ENCODE measurements at places on chromosomes 2 and 18.

DNA sequence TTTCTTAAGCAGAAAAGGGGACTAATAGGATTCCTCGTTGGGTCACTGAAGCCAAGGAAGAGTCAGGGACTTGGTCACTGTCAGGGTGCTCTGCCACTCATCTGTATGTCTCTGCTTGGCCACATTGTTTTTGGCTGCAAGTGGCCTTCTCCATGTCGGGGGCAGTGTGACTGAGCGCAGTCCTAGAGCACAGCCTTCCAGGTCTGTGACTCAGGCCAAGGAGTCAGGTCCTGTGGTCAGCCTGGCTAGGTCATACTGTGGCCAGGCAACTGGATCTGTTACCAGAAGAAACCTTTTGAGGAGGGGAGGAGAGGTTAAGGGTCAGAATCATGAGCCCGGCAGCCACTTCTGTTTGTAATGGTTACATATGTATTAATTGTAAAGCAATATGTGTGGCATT, 61.3 kb downstream of the GALNT1 start:
- DNase-seq = no peak

DNA sequence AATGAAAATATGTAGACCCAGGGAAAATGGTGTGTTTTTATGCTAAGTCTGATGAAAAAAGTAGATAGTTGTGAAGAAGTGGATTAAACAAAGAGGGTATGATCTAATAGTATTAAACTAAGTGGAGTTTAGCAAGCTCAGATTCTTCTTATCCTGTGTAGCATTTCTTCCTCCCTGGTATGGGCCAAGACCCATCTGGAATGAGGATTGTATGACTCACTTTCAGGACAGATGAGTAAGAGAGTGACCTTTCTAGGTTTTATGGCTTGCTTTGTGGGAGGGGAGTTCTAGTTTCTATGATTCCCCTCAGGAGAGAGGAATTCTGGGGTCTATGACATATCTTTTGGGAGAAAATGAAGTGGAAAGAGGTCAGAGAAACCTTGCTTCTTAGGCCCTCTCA, 550.1 kb downstream of the SPAG16 start:
- no peak for DNase-seq

DNA sequence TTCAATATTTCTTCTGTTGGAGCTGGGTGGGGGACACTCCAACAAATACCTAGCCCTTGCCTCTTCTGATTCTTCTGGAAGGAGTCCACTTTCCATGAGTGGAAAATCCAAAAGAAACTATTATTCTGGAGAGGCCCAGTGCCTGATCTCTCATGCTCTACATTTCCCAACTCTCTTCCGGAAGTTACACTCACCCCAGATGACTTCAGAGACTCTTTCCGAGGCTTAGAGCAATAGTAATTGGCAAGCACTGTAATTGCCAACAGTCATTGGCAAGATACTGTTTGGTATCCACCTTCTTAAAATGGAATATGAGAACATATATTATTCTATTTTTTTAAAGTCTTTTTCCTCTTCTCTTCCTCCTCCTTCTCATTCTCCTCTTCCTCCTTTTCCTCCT, 60.5 kb upstream of the CYRIA start:
- DNase-seq = no peak

DNA sequence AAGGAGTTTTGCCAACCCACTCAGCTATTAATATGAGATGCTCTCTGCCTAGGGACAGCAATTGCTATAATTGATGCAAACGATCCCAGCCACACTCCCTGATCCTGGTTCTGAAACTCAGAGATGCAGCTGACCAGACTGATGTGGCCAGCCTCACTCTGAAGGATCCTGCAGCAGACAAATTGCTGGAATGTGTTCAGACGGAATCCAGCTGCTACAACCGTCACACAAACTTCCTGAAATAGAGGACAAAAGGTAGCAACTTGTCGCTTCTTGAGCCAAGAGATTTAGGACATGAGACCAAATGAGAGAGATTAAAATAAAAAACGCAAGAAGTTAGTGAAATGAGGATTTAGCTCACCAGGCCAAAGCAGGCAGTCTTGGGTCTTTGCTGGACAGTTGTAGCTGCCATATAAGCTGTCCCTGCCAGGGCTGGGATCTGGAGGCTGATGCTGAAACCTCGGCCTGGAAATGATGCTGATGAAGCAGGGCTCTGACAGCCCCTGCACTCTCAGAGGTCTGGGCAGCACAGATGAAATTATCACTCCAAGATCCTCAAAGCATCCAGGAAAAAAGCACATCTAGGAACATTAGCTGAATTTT, 8.3 kb upstream of the YWHAQ start:
- DNase-seq = no peak

- no peak for DNase-seq
Measured at GRCh38 chr2:240435948-240436682, 652 bp downstream of the GPC1 start.

DNA sequence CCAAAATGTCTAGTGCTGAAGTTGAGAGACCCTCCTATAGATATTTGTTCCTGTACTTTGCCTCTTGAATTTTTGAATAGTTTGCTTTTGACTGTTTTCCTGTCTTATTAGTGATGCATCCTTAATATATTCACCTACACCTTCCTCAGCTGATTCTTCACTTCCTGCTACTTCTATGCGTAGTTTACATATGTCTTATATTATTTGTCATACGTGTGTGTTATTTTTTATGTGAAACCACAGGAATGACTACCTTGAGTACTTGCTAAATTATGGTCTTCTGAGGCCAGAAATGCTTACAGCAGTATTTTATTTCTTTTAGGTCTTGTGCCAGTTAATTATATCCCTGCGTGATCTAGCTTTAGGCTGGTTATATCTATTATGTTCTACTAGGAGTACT, 9.9 kb downstream of the UBE2E3 start:
- DNase-seq = no peak

DNA sequence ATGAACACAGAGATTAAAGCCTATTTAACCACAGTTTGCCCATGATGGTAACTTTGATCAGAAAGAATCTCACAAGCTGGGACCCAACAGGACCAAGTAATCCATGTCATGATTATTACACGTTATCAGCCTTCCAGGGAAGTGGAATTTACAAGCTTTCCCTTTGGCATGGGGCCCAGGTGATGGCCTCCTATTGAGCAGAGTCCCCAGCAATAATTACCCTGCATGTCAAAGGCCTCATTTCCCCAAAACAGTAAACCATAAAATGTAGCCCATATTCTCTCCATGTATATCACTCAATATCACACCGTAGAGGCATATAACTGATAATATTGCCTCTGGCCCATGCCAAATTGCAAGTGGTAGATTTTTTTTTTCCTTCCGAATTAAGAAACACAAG, 38.9 kb downstream of the PRKRA start:
- DNase-seq = no peak

DNA sequence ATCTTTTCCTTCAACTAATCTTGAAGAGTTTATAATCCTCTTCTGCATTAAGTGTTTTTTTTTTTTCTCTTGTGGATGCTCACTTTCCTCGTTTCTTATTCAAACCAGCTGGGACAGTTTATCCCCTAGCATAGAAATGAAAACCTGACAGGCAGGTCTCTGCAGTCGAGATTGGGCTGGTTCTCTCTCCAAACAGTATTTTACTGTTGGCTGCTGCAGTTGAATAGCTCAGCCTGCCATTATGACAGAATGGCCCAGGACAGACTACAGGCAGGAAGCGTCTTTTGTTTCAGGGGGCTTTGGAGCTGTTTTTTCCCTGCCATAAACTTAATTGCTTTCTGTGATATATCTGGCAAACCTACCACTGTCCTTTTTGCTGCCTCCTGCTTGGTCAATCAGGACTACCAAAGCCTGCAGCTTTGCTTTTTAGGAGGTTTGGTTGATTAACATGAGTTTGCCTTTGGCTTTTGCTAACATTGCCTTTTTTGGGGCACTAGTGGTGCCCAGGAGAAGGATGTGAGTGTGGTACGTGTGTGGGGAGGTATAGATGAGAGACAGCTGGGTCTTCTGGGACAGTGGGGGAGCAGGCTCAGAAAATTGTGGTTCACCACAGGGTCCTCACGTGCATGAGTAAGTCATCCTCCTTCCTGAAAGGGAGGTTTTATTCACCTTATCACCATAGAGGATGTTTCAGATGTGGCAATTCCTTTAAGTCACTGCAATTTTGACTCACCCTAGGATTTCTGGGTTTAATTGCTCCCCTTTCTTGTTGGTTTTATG, 128.7 kb downstream of the LYPD6B start:
- peak; percentile 79 for DNase-seq

GRCh38 chr2:180656455-180656847, 324.0 kb upstream of the UBE2E3 start:
- no peak for DNase-seq

DNA sequence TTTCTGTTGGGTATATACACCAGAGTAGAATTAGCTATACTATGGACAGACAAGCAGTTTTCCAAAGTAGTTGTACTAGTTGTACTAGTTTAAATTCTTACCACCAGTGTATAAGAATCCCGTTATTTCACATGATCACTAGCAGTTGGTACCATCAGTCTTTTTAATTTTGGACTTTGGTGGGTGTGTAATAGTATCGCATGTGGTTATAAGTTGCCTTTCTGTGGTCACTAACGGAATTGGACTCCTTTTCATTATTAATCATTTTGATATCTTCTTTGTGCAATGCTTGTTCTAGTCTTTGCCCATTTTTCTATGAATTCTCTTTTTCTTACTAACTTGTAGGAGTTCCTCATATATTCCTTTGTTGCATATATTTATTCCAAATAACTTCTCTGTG, 89.8 kb downstream of the ASXL2 start:
- DNase-seq = peak; percentile 66

- DNase-seq = no peak
Measured at GRCh38 chr2:218125626-218126080, at the start of gene CXCR2. Gene CXCR2, plus strand, starts transcription at chr2:218126028. Its CDS starts 8,774 bp downstream, at chr2:218134802.

DNA sequence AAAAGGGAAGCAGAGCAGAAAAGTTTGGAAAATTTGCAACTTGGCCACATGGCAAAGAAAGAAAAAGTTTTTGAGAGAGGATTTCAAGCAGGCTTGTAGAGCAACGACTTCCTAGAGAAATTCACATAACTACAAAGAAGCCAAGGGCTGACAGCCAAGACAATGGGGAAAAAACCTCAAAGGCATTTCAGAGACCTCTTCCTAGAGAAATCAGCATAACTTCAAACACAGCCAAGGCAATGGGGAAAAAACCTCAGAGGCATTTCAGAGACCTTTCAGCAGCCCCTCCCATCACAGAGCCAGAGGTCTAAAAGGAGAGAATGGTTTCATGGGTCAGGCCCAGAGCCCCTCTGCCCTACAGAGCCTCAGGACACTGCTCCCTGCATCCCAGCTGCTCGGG, 7.2 kb downstream of the ADI1 start:
- DNase-seq = no peak

DNA sequence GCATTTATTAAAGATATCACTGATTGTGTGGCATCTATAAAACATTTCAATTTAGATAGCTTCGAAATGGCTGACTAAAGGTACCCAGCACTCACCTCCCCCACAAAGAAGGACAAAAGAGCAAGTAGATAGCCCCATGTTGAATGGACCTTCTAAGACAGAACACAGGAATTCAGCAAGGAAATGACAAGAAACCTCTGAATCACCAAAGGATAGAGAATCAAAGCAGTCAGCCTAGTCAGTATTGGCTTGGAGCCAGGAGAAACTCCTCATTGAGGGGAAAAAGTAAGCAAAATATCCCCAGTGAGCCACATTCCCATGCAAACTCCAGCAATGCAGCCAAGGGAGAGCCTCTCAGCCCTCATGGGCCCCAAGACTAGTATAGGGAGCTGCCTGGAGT, 113.7 kb downstream of the BARD1 start:
- DNase-seq = no peak

DNA sequence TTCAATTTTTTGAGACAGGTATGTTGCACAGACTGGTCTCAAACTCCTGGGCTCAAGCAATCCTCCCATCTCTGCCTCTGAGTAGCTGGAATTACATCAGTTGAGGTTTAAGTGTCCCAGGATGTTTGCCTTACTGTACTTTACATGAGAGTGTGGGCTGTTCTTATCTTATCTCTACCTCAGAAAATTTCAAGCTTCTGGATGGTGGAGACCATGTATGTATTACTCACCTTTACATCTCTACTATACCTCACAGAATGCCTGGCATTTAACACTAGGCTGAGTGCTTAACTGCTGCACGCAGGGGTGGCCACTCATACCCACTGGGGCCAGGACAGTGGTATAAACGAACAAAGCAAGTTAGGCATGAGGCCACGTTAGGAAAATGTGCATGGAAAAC, 272.0 kb upstream of the RAB12 start:
- no peak for DNase-seq

DNA sequence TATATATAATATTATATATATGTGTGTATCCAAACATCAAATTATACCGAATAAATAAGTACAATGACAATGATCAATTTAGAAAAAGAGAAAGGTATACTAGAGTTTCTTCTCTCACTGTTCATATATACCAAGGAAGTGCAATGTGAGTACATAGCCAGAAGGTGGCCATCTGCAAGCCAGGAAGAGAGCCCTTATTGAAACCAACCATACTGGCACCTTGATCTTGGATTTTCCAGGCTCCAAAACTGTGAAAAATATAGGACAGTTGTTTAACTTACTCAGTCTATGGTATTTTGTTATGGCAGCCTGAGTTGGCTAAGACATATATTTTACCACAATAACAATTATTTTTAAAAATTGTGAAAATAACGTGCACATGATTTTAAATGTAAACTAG, 1490.2 kb upstream of the SLC39A10 start:
- DNase-seq = peak; percentile 19

- no peak for DNase-seq
Measured at GRCh38 chr2:120543899-120544298, 191.8 kb upstream of the GLI2 start.

DNA sequence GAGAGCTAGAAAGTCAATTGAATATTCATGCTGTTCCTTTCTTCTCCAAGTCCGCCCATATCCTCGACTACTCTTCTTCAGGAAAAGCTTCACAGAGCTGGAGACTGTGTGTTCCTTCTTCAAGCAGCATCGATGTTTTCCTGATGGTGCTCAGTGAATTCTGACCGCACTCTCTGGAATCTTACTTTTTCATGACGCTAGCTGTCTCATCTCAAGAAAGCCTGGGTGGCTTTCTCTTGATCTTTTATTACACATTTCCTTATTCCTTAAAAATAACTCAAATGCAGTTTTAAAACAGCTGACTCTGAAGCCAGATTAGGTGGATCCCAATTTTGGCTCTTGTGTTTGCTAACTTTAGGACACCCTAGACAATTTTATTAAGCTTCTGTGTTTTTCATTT, 1245.1 kb upstream of the LRRTM1 start:
- no peak for DNase-seq

GRCh38 chr18:36850527-36851201, 21.7 kb downstream of the KIAA1328 start:
- peak; percentile 46 for DNase-seq

DNA sequence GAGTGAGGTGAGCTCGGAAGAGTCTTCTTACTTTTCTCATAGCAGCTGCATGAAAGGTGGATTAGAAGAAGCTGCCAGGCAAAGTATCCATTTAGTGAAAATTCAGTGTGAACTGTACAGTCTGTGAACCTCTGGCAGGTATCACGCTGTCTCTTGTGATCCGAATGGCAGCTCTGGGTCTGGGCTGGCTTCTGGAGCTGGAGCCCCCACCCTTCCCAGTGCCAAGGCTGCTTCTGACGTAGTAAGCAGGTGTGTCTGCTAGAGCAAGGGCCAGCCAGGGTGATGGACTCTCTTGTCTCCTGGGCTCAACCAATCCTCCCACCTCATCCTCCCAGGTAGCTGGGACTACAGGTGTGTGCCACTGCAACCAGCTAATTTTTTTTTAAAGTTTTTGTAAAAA, 14.0 kb upstream of the NTSR2 start:
- DNase-seq = no peak

GRCh38 chr2:234548695-234549420, 52.0 kb upstream of the ARL4C start:
- no peak for DNase-seq

GRCh38 chr2:174020926-174021662, 55.9 kb upstream of the SP3 start:
- DNase-seq = no peak

GRCh38 chr2:202032846-202033316, 774 bp upstream of the FZD7 start:
- peak; percentile 10 for DNase-seq

All from activated CD4-positive, alpha-beta T cell treated with anti-CD3 and anti-CD28 coated beads, Interleukin-2, amount 50 U/mL, for 16 hours (primary cell).